Stimulated activated naive CD8-positive, alpha-beta T cell treated with anti-CD3 and anti-CD28 coated beads, Interleukin-15, Interleukin-2, amounts not matched to agents 100 U/mL and 50 U/mL, for 24 hours (primary cell): ENCODE measurements at places on chromosomes 7 and 10.

GRCh38 chr10:85642082-85642420 lies 724.5 kb downstream of the GRID1 start:
- DNase-seq: no peak

DNA sequence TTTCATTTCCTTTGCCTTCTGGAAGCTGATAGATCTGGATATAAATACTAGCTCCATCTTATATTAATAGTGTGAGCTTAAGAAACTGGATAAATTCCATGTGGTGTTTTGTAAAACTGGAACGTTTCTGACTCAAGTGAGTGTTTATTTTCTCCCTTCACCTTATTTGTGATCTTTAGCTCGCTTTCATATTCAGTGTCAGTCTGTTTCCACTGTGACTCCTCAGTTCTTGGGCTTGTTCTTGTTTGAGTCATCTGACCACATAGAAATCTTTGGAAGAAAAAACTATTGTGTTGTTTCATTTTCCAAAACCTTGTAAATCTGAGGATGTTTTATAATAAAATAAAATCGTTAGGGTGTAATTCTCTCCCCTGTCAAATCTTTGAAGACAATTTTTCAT lies 186.4 kb downstream of the POLR1F start:
- no peak for DNase-seq

DNA sequence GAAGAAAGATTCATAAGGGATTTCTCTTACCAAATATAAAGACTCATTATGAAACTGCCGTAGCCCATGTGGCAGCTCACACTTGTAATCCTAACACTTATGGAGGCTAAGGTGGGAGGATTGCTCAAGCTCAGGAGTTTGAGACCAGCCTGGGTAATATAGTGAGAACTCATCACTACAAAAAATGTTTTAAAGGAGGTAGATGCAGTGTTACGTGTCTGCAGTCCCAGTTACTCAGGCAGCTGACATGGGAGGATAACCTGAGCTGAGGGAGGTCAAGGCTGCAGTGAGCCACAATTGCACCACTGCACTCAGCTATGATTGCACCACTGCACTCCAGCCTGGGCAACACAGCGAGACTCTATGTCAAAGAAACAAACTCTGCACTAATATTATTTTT lies 18.1 kb upstream of the DNA2 start:
- DNase-seq: no peak

DNA sequence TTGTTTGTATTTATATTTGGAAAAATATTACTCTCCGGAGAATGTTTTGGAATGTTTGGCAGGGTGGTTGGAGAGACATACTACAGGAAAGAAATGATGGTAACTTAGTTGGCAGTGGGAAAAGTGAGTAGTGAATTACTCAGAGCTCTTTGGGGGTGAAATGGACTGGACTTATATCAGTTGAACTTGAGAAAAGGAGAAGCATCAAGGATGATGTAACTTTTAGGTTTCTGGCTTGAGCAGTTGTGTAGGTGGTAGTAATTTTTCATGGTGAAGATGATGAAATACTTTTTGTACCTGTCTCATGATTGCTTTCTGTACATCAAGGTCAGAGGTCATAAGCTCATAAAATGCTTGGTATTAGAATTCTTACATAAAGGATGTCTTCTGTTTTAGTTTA lies 617.2 kb downstream of the AUTS2 start:
- no peak for DNase-seq

- no peak for DNase-seq
Measured at GRCh38 chr7:112937651-112938415, 147.6 kb upstream of the TMEM168 start.

GRCh38 chr7:107312418-107312817 lies 143.6 kb downstream of the HBP1 start:
- no peak for DNase-seq

DNA sequence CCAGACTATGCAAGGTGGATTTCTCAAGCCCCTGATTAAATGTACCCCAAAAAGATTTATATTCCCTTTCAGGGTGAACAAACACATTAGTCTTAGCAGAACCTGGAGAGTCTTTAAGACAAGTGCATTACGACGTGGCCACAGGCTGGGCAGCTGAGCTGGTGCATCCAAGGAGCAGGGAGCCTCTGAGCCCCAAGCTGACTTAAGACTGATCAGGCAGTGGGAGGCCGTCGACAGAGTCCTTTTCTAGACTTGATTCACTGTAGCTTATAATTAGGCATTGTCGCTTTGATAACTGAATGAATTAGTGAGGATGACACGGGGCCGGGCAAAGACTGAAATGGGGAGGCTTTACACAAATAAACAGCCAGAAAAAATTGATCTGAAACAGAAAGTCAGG lies 353.2 kb downstream of the GPAM start:
- no peak for DNase-seq

- DNase-seq: no peak
Measured at GRCh38 chr7:38465956-38466355, 165.2 kb downstream of the AMPH start.

DNA sequence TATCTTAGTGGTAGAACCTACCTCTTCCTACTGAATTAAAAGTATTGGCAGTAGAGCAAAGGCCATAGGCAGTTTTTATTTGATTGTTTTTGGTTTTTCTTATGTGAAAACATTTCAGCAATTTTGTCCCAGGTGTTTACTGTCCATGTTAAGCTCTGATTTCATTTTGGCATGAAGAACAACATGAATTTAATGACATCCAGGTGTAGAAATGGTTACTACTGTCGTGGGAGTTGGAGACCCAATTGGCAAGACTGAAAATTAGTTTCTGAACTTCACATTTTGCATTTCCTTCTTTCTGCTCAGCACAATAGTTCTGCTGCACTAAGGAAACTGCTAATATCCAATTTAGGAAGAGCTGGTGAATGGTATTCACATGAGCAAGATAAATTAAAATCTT lies 38.0 kb upstream of the TMEM196 start:
- DNase-seq: no peak

- DNase-seq: no peak
Measured at GRCh38 chr7:35860664-35861063, 59.8 kb downstream of the SEPTIN7 start.

- no peak for DNase-seq
Measured at GRCh38 chr7:117091721-117092120, 138.4 kb downstream of the ST7 start.

GRCh38 chr7:101667399-101667798 lies 38.3 kb upstream of the MYL10 start:
- DNase-seq: no peak

DNA sequence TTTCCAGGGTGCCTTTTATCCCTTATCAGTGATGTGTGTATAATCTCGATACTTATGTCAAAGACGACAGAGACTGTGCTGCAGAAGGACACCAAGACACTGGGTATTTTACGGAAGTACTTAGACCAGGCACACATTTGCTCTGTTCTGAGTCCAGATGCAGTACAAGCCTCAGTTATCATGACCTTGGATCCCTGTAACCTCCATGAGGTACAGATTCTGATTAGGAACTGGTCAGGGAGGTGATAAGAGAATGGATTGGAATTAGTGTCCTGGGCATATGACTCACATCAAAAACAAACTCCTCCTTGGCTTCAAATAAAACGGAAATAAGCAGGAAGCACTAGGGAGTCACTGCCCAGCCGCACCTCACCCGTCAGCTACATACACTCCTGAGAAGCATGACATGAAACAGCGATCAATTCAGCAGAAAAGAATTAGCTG lies 146.5 kb downstream of the SFMBT2 start:
- DNase-seq: no peak

DNA sequence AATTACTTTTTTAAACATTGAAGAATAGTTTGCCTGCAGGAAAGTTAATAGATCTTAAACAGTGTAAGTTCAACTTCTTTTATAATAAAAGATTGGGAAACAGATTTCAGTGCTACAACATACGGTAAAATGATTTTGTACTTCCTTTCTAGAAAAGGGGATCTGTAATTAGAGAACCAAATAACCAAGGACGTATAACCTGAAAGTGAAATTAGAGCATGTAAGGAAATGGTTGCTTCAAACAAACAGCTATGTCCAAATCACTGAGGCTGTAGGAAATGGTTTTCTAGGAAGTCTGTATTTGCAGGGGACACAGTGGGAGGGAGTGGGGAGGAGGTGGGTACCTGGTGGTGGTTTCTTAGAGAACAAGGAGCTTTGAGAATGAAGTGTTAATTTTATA lies 57.9 kb upstream of the EXOC6 start:
- DNase-seq: no peak

DNA sequence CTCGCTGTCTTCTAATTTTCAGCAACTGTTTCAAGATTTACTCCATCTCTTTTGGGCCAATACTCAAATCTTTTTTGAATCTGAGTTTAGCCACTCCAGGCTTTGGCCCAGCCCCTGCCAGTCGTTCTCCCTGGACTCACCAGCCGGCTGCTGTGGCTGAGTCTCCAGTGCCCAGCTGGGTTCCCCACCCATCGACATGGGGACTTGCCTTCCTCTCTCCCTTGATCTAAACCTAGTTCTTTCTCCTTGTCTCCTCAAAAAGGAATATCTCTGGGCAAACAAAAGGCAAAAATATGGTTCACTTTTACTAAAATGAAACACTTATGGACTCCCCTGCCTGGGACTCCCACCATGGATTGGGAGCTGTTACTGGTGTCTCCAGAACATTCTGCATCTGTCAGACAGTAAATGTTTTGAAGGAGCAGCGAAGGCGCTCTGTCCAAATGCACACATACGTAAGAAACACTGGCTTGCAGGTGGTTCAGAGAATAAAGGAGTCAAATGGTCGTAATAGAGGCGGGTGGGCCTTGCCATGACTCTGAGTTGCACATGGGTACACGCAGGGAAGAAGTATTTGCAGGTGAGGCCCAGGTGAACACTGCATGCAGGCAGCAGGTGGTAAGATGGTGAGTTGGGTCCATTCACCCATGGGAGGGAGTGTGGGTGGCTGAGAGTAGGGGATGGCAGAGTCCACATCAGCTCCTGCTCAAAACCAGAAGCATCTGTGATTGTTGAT lies 35.5 kb upstream of the HABP2 start:
- DNase-seq: no peak

DNA sequence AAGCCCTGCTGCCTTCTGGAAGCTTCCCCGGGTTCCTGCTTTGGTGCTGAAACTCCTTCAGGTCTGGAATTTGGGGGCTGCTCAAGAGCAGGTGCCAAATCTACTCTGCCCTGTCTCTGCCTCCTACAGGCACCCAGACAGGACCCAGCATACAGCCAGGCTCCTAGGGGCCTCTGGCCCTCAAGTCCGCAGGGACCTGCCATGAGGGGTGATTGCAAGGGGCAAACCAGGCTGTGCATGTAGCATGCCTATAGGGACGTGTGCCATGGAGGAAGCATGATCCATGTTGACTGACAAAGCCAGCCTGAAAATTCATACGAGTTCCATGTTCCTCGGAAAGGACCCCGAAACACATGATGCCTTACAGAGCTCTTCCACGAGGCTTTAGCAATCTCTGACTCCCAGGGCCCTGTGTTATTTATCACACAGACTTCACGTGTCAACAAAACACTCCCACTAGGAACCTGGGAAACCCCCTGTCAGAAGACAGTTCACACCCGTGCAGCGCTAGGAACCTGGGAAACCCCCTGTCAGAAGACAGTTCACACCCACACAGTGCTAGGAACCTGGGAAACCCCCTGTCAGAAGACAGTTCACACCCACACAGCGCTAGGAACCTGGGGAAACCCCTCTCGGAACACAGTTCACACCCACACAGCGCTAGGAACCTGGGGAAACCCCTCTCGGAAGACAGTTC lies 75.3 kb upstream of the DNAAF5 start:
- peak; percentile 21 for DNase-seq

DNA sequence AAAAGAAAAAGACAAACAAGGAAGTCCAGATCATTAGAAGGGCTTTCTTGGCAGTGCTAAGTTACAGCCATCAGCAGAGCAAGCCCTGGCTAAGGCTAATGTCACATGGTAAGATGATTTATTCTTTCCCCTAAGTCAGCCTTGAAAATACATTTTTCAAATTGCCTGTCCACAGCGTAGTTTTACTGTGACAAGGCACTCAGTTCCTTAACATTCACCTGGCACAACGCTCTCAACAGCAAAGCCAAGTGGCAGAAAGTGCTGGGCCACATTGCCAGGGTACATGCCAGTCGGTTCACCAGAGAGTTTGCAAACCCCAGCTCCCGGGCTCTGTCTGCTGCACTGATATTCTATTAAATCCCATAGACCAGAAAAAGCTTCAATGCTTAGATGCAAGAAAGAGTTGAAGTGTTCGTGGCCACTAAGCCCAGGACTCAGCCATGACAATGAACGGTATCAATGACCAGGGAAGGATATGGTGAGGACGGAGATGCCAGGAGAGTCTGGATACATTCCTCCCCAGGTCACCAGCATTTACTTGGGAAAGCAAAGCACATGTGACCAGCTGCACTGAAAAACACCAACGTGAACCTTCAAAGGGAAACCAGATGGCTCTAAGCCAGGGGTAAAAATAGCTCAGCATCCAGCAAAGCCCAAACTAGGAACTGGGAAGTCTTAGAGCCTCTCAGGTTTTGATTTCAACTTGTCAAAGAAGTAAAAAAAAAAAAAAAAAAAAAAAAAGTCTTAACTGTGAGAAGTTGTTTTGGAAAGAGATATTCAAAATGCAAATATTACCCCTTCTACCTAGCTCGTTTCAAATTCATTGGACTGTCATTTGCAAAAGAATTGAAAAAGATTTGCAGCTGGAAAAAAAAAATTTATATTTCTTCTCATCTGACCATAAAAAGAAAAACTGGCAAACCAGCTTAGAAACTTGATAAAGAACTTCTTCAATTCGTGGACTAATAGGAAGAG lies 23.9 kb upstream of the MPP7 start:
- DNase-seq: peak; percentile 19

- DNase-seq: no peak
Measured at GRCh38 chr10:75466001-75466400, 34.6 kb downstream of the LRMDA start.

DNA sequence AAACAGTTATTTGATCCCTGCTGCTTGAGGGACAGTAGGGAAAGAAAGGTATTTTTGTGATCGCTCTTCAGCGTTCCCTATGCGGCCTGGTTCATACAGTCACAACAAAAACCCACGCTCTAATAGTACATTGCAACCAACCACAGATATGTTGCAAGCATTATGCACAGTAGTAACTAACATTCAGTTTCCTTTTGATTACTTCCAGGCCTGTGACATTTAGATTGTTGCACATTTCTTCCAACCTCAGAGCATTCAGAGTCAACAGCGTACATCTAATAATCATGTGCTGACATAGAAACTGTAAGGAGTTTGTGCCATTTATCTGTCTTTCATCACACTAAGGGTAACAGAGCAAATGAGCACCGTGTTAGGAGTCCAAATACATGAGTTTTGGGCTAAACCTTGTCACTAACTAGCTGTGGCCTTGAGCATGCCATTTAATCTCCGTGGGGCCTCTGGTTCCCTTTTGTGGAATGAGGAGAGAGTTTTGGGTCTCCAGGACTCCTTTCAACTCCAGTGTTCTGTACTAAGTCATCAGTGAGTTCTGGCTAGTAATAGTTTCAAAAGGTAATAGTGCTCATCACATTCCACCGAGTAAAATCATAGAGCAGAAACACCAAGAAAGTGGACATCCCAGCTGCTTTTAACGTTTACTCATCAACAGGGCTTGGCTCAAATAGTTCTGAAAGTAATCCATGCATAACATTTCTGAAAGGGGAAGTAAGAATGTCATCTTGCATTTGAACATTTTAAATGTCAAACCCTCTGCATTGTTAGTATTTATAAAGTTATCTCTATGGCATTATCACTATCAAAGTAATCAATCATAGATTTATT lies 99.0 kb upstream of the FZD1 start:
- DNase-seq: no peak
